ENCODE measurements at places on chromosomes 2 and 18.
A peak's percentile ranks its signal among the peaks of the same experiment; 100 is the strongest.

GRCh38 chr18:24052053-24052452 lies 37.5 kb downstream of the TTC39C start:
- no peak for DNase-seq

DNA sequence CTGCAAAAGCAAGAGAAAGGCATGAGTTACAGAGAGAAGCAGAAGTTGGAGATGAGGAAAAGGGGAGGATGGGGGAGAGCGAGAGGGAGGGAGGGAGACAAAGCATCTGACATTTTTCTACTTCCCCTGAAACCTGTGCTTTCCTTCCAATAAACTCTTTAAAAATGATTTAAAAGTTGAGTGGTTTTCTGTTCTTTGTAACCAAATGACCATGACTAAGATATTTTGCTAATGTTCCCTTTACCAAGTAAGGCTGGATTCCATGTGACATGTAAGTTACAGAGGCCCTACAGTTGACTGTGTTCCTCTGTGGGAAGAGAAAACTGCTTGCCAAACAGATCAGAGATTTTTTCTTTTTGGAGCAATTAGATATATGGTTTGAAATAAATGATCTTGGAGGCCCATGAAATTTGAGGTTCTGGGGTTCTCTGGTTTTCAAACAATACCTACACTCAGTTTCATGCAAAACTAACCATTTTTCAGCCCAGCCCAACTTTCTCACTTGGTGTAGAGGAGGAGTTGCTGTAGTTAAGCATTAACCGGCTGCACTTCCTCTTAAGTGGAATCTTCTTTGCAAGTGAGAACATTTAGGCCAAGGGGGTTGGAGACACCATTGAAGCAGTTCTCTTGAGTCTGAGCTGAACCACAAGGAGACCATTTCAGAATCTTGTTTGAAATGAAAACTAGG lies 34.5 kb downstream of the INSIG2 start:
- DNase-seq = no peak

GRCh38 chr2:202327858-202328257 lies 48.3 kb upstream of the BMPR2 start:
- peak; percentile 9 for DNase-seq

DNA sequence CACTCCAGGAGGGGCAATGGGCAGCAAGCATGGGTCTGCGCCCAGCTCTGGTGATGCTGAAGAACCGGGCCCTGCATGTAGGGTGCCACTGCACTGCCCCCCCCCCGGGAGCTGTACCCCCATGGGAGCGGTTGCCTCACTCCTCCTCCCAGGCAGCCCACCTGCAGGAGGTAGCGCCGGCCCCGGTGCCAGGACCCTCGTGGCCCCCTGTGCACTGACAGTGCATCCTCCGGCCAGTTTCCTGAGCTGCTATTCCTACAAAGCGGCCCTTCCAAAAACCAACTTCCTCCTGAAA lies 109.4 kb downstream of the ZNF516 start:
- no peak for DNase-seq

DNA sequence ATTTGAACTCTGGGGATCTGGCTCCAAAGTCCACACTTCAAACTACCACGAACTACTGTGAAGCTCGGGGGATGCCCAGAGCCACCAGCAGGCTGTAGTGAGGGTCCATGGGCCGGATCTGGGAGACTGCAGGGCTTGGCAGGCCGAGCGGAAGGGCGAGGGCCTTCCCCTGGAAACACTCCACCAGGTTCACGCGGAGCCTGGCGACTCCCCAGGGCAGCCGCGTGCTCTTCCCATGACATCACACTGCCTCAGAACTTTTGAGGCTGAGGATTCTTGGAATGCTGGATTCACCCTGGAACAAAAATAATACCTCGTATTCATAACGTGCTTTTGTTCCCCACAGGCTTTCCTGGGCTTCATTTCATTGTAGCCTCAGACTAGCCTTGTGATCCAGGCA lies 201.0 kb downstream of the SMAD7 start:
- DNase-seq = no peak

DNA sequence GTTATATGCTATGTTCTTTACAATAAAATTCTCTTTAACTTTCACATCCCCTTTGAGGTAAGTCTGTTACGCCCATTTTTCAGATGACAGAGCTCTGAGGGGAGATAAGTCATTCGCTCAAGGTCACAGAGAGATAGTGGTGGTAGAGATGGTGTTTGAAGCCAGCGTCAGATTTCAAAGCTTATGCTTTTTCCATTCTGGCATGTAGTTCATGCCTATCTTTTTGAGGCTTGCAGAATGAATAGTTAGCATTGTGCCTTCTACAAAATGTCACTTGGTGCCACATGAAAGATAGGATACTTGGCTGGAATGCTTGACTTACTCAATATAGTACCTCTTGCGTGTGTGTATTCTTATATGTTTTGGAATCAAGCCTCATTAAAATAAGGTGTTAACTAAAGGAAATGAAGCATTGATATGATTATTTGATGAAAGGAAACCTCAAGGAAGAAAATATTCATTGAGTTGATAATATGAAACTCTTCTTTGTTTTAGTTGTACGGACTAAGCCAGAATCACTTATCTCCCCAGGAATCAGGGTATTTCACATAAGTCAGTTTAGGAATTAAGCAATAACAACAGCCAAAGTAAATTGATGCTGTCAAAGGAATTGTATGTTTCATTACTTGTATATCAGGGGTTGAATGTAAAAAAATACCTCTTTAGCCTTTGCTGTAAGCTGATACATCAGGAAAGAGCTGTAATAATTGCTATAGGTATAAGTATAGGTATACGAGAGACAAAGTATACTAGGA lies 15.5 kb downstream of the SPATS2L start:
- no peak for DNase-seq

DNA sequence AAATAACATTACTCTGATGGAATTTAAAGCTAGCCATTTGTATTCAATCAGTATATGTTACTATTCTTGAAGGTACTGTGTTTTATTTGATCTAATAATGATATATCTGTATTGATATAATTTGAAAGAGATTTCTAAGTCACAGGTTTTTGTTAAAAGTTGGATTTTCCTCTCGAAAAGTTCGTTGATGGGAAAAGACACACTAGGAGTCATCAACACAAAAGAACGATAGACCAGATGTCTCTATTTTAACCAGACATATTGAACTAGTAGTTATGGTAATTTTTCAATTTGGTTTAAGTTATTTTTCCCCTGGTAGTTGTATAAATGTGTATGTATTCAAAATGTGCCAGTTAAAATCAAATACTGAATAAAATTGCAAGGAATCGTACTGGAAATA lies 2.5 kb downstream of the ASXL3 start:
- no peak for DNase-seq

GRCh38 chr2:48849770-48850169 lies 94.2 kb upstream of the LHCGR start:
- DNase-seq = no peak

DNA sequence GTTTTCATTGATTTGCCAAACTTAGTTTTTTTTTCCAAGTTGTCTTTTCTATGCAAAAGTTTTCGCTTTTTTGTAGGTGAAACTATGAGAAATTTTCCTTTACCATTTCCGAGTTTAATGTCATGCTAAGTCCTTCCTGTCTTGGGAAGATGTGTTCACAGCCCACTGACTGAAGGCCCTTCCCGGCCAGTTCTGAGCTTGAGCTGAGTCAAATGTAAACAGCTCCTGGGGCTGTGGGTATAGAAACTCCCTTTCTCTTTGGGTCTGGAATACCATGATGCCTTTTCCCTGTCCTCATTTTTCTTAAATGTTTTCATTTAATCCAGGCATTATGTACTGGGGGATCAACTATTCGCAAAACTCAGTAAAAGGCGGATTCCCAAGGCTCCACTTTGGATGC lies 69.8 kb upstream of the IL1R1 start:
- no peak for DNase-seq

- no peak for DNase-seq
These were observed 286.6 kb downstream of the DPP10 start for GRCh38 chr2:114729026-114729425.

- DNase-seq = no peak
These were observed 37.9 kb downstream of the MRPL35 start for GRCh38 chr2:86237172-86237571.

DNA sequence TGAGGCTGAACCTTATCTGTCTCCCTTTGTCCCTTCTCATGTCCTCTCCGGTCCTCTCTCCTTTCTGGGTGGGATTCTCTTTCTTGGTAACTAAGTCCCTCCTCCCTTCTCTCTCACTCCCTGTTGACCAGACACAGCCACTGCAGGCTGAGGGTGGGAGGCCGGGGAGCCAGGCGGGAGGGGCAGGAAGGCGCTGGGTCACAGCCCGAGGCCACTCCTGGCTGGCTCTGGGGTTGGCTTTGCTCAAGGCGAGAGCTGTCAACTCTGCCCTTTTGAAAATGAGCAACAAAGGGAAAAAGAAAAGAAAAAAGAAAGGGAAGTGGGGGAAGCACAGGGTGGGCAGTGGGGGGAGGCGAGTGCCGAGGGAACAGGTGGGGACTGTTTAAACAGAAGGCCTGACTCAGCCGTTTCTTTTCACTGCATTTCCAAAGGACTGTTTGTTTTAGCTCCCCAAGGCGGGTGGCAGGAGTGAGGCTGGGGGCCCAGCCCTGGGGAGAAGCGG lies 70.5 kb upstream of the IGFBP5 start:
- peak; percentile 61 for DNase-seq

- DNase-seq = no peak
These were observed 51.9 kb upstream of the SPTBN1 start for GRCh38 chr2:54404270-54404669.

DNA sequence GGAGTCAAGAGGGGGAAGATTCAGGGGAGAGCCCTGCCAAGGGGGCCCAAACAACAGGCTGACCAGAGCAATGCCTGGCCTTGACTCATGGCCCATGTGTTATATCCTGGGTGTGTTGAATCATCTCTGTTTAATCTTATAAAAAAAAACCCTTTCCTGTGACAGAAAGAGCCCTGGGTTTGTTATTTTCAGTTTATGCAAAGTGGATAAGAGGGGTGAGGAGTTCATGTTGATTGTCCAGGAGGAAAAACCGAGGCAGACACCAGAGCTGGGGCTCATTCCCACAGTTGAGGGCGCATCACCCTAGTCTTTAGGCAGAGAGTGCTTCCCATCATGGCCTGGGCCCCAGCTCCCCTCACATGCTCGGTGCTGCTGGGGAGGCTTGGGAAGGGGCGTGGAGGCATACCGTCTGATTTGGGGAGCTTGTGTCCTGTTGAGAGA lies 30.9 kb upstream of the IL37 start:
- no peak for DNase-seq

- DNase-seq = no peak
These were observed 12.3 kb upstream of the CNGA3 start for GRCh38 chr2:98333922-98334321.
